ENCODE measurements at places on chromosomes 1 and 21. TPM values are rescaled to one million over a fixed set of nuclear protein-coding genes. Genes with fewer than 3 reads are reported as not detected.

DNA sequence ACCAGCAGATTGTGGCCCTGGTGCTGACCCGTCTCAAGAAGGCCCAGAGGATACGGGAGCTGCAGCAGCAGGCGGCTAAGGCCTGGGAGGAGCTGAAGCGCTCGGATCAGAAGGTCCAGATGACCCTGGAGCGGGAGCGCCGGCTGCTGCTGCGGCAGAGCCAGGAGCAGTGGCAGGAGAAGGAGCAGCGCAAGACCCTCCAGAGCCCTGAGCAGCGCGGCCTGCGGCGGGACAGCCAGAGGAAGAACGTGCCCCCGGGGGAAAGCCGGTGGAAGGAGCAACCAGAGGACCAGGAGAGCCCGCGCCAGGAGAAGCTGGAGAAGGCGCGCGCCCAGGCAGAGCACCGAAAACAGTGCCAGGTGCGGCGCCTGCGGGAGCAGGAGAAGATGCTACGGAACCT is 1.0 kb downstream of the CCDC185 start:
- DNase-seq = no peak
- H3K36me3 ChIP-seq = no peaks in the 10 kb centered on the region
- H3K4me1 ChIP-seq = peaks cover 13% of the 10 kb centered on the region
- H3K27ac ChIP-seq = no peak overlapping the region

DNA sequence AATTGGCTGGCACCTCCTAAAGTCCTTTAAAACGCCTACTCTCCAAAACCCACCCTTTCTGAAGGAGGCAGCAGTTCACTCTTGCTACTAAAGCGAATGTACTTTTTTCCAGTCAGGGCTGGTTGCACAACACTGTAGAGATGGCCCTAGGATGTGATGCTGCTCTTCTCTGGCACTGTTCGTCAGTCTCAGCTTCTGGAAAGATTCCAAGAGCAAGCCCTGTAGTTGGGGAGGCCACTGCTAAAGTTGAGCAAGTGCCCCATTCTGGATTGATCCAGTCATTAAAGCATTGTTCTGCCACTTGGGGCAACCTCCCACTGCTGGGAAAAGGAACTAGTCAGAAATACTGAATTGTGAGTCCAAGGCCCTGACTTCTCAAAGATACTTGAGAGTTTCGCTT is 28.5 kb upstream of the KCNQ4 start:
- H3K4me3 ChIP-seq = no peak overlapping the region
- no peaks in the 10 kb centered on the region for H3K27me3 ChIP-seq
- no peak overlapping the region for H3K27ac ChIP-seq
- H3K4me1 ChIP-seq = no peaks in the 10 kb centered on the region
- peaks cover 87% of the 10 kb centered on the region for H3K36me3 ChIP-seq

Gene PTAFR
- 0.53 TPM for total RNA-seq

DNA sequence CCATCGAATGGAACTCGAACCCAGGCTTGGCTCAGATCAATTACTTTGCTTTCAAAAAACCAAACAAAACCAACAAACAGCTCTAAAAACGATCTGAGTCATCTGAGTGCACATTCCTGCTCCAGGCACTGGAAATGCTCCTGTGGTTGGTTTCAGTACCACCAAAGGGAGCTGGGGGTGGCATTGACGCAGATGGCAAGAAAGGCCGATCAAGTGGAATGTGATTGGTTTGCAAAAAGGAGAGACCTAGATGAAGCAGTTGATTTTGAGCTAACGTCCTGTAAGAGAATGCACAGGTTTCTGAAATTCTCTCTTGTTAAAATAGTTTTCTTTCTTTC is 39.5 kb downstream of the PIK3CD start:
- DNase-seq = no peak
- H3K4me3 ChIP-seq = peak overlapping the region; percentile 50
- H3K4me1 ChIP-seq = peaks cover 70% of the 10 kb centered on the region
- H3K27ac ChIP-seq = no peak overlapping the region

DNA sequence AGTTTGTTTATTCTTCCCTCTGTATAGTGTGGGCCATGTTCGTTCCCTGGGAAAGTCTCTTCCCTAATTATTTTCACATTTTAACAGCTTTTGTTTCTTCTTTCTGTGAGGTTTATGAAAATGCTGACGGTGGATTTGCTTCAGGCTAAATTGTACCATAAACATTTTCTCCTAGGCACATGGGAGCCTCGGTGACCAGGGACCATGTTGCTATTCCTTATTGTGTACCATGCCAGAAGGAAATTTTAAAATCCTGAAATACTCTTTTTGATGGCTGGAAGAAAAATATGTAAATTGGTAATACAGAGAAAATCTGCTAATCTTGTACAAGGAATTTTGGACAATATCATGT is 230.1 kb upstream of the JUN start:
- DNase-seq = no peak
- H3K4me1 ChIP-seq = peaks cover 3% of the 10 kb centered on the region
- no peak overlapping the region for H3K4me3 ChIP-seq
- no peak overlapping the region for H3K27ac ChIP-seq
- no peaks in the 10 kb centered on the region for H3K36me3 ChIP-seq

Measured in CD4-positive, alpha-beta T cell (primary cell).